Suppressor macrophage treated with lipopolysaccharide for 4 hours (primary cell): ENCODE measurements at places on chromosomes 2 and 18.

- DNase-seq = peak; percentile 95
Observed at GRCh38 chr2:172253190-172254052, 150.7 kb upstream of the DLX2 start.

DNA sequence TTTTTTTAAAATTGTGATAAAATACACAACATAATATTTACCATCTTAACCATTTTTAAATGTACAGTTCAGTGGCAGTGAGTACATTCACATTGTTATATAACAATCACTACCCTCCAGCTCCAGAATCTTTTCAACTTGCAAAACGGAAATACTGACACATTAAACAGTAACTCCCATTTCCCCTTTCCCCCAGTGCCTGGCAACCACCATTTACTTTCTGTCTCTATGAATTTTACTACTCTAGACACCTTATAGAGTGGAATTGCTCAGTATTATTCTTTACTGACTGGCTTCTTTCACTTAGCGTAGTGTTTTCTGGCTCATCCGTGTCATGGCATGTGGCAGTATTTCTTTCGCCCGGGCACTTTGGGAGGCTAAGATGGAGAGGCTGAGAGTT is 32.6 kb downstream of the FASTKD2 start:
- peak; percentile 62 for DNase-seq

- no peak for DNase-seq
Observed at GRCh38 chr2:65767946-65768345, 335.5 kb upstream of the SPRED2 start.

DNA sequence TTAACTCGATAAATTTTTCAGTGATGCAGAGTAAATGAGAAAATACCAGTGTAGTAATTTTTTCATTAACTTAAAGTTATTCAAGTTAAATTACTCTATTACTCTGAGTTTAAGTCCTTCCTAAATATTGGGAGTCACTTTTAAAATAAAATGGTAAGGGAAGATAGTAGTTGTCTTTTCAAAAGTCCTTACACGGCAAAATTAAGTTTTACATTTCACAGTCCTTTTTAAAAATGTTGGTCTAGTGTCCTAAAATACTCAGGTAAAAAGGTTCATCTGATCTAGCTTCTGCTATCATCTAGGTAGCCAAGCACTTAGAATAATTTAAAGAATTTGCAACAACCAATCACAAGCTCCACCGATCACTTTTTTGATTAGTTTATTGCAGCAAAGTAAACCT is 146.9 kb downstream of the MEMO1 start:
- no peak for DNase-seq

DNA sequence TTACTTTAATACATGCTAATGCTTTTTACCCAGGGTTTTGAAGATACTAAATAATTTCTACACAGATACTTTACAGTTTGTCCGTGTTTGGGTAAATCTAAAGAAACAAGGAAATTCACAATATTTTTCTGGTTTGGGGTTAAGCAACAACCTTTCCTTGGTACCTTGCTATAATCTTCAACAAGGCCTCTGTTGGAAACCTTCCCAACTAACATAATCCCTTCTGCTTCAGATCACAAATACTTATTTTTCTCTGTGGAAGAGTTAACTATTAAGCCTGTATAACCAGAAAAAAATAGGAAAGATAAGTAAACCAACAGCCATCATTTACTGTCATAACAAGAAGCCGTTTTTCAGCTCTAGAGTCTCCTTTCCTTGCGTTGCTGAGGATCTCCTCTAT is 15.0 kb downstream of the FEZ2 start:
- no peak for DNase-seq

- DNase-seq = no peak
Observed at GRCh38 chr18:12654971-12655370, 2.9 kb downstream of the SPIRE1 start.

- no peak for DNase-seq
Observed at GRCh38 chr2:174939046-174939445, 66.1 kb downstream of the CHN1 start.

GRCh38 chr2:197215748-197216360 is 94.7 kb downstream of the ANKRD44 start:
- peak; percentile 71 for DNase-seq

- DNase-seq = peak; percentile 69
Observed at GRCh38 chr18:46034230-46034629, 37.8 kb downstream of the PSTPIP2 start.

- no peak for DNase-seq
Observed at GRCh38 chr2:136487421-136487820, 277.9 kb upstream of the THSD7B start.

DNA sequence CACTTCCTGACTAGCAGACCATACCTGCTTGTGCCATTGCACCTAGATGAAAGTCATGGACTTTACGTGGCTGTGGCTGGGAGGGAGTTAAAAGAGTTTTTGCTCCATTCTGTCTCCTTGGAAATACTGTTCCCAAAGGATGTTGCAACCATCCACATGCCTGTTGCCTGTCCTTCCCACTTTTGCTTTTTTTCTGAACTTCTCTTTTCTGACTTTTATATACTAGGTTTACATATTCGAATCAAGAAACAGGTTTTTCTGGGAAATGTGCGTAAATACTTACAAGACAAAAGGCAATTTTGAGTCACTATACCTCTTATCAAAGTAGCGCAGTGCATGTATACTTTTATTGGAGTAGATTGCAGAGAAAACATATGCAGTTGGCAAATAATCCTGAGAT is 244.8 kb downstream of the PRKCE start:
- peak; percentile 57 for DNase-seq

DNA sequence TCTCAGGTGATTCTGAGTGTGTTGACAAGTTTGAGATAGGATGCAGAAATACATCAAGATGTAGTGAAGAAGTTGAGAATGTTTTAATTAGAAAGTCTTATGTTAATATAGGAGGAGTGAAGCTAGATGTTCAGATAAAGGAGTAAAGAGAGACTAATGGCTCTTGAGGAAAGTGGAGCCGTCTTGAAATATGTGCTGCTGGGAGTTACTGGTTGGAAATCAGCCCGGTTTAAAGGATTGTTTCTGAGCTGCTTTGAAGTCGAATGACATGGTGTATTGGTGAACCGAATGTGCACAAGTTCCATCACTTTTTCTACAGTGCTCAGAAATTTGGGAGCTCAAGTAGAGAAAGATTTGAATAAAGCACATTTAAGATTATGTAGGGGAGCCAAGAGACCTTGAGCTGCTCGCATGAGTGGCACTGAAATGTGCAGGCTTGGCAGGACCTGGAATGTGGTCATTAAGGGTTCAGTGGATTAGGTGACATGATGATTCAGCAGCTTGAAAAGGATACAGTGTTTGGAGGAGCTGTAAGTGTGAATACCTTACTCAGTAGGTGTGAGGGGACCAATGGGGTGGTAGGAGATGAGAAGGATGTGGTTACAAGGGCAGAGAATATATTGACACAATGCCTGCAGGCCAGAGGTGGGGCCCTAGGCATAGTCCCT is 68.6 kb downstream of the CAB39 start:
- DNase-seq = no peak

DNA sequence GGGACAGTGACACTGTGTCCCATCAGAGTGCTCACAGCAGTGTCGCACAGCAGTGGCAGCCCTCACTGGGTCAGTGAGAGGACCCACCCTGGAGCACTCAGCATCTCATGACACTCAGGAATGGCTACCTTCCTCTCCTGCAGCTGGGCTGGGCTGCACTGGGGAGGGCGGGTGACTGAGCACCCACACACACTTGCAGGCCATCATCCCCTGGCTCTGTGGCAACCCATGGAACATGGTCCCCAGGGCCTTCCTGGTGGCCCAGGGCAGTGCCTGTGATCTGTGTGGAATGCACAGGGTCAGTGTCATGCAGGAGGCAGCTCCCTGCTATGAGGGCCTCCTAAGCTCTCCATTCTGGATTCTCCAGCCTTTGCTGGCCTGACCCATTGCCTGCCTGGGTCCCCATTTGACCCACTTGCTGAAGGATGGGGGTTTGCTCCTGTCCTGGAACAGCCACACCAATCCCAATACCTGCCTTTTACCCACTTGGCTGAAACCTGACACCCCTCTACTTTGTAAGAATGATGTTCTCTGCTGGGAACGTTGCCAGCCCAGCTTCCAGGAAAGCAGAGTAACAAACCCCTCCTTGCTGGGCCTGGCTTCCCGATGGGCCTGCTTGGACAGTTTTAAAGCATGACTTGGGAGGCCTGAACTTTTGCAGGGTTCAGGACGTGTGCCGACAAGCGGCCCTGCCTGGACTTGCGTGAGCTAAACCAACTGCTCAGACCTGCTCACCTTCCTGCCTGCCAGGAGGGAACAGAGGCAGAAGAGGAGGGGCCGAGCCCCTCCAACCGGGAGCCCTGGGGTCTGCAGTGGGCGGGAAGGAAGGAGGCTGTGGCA is 13.7 kb downstream of the HS6ST1 start:
- DNase-seq = no peak

DNA sequence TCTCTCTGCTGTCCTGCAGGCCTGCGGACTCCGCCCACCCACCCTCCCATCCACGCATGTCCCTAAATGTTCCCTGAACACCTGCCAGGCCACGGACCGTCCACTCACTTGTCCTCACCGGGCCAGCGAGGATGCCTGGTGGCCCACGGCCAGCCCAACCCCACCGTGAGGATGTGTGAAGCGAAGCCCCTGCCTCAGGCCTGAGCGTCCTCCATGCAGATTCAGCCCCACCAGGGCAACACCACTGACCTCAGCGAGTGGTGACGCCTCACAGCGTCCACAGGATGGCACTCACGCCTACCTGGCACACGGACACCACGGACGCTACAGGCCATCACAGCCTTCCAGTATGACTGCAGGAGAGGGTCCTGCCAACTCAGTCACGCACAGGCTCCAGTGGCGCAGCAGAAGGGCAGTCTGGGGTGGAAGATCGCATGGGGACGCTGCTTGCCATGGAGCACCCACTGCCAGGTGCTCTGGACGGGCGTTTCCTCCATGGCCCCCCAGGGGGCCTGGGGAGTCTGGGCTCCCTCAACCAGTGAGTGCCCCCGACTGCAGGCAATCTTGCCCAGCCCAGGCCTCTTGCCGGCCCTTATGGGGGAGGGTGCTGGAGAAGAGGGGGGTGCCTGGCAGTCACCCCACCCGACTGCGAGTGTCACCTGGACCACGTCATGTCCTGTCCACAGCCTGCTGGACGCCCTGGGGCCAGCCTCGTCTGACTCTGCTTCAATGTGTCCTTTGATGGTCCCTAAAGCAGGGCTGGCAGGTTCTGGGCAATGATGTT is 25.4 kb downstream of the HDAC4 start:
- DNase-seq = no peak

DNA sequence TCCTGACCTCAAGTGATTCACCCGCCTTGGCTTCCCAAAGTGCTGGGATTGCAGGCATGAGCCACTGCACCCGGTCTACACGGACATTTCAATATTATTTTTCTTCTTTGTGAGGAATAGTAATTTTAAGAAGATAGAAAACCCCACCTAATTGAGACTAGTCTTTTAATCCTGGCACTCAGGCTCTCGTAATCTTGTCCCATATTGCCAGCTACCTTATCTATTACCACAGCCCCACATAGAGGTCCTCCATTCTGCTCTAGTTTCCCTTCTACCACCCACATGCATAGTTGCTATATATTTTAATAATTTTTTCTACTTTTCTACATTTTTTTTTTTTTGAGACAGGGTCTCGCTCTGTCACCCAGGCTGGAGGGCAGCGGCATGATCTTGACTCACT is 9.5 kb upstream of the USP14 start:
- no peak for DNase-seq

- peak; percentile 43 for DNase-seq
Observed at GRCh38 chr18:9907867-9908266, 5.9 kb upstream of the VAPA start.

GRCh38 chr2:53040536-53041229 is 726.9 kb upstream of the CHAC2 start:
- DNase-seq = no peak

GRCh38 chr2:190512539-190513095 is 21.9 kb downstream of the NEMP2 start:
- peak; percentile 9 for DNase-seq

DNA sequence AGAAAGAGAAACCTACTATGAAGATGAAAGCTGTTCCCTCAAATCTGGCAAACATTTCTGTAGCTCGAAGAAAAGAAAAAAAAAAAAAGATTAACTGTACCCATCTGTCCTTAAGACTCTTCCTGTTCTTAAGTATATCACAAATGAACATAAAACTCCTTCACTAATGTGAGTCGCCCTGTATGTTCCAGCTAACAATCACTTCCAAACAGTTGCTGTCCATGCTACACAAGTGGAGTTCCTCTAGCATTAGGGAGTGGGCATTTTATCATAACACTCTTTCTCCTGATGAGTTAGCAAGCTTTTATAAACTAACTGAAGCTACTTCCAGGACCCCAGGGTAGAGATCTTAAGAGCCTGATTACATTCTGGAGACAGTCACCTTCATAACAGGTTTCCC is 5.8 kb downstream of the CUL3 start:
- DNase-seq = no peak

DNA sequence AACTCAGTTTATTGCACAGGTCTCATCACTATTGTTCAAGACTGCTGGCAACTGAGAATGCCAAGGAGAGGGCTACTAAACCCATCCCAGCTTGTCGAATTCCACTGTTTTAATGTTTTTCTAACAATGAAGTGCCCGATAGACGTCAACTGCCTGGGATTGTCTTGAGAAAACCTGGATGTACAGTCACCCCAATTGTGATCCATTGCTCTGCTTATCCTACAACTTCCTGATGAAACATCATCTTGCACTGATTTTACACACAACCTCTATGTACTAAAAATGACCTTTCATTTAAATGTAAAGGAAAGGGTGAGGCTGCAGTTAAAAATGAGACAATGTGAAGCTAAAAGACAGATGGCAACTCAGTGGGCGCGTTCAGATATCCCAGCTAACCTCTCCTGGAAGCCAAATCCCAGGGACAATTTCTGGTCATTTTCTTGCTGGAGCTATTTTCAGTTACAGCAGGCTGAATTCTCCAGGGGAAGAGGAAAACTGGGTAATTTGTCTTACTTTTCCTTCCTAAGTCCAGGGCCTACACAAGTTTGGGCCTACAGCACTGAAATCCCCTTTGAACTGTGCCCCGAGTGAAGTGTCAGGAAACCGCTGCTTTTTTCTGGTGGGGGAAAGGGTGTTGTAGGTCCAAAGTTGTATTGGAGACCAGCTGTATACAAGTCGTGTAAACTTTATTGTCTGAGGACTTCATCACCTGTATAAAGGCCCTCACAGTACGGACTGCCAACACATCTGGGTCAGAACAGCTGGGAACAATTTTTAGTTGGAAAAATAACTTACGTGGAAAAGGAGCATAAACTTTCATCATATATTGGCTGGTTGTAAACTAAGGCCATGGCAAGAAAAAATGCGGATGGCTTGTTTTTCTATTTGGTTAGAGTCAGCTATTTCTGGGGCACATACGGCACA is 68.9 kb upstream of the LTBP1 start:
- DNase-seq = no peak

- DNase-seq = no peak
Observed at GRCh38 chr2:233402789-233403188, 48.5 kb downstream of the DGKD start.

DNA sequence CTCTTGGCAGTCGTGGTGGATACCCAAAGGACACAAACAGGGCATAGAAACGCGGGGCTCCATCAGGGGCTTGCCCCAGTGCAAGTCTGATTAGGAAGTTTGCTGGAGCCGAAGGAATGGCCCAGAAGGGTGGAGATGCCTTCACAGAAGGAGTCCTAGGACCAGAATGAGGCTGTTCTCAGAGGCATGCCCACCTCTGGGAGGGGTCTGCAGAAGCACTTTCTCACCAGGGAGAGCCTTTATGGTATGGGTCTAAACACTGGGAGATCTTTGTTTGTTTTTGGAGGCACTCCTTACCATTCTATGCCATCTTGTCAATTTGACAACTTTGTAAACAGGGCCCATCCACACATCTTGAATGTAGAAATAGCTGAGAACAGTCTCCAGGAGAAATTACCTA is 75.0 kb downstream of the CRIM1 start:
- no peak for DNase-seq
